ENCODE measurements at places on chromosomes 5 and 9.
A peak's percentile ranks its signal among the peaks of the same experiment; 100 is the strongest.

DNA sequence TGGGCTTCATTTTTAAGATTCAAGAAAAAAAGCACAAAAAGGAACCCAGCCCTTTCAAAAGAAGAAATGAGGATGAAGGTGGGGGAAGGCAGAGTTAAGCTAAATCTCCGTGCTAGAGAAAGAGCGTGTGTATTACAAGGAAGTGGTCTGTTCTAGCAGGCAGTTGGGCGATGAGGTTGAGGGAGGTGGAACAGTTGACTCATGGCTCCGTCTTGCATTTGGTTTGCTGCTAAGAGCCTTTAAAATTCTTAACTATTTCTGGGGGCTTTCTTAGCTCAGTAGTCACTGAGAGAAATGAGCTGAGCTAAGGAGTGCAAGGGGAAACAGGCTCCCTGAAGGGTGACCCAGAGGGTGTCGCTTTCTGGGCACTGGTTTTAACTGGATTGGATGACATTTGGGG is 117.4 kb downstream of the GCNT1 start:
- DNase-seq, result no peak

DNA sequence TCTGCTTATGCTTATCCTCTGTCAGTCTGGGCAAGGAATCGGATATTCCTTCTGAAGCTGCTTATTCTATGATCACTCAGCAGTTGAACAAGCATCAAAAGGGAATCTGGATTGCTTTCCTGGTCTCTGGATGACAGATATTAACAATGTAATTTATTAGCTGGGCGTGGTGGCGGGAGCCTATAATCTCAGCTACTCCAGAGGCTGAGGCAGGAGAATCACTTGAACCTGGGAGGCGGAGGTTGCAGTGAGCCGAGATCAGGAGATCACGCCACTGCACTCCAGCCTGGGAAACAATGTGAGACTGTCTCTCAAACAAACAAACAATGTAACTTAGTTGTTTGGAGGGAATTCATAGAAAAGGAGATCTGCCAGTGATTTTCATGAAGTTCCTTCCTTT is 45.4 kb downstream of the DMRT1 start:
- no peak for DNase-seq

DNA sequence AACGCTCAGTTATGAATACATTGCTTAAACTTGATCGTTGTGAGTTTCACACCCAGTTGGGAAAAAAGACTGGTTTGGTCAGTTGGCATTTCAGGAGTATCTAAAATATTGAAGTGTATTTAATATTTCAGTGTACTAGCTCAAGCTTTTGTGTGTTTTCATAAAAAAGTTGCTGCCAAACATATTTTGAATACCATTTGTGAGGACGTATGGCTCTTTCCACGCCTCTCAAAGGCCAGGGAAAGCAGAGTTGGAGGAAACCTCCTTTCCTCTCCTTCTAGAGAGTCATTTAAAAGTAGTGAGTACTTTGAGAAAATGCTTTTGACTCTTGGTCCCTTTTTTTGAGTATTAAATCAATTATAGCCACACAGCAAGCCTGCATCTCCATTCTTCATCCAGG is 43.2 kb upstream of the ANKRD33B start:
- DNase-seq, result no peak

GRCh38 chr9:83406921-83407320 is 131.3 kb downstream of the FRMD3 start:
- no peak for DNase-seq

GRCh38 chr5:172093965-172094364 is 87.5 kb upstream of the FBXW11 start:
- no peak for DNase-seq

GRCh38 chr5:156411185-156411613 is 84.2 kb downstream of the SGCD start:
- peak; percentile 71 for DNase-seq

GRCh38 chr5:82097-82496 is 9.9 kb upstream of the PLEKHG4B start:
- DNase-seq, result no peak

GRCh38 chr9:92763721-92764380 is 782 bp downstream of the BICD2 start:
- DNase-seq, result peak; percentile 71

DNA sequence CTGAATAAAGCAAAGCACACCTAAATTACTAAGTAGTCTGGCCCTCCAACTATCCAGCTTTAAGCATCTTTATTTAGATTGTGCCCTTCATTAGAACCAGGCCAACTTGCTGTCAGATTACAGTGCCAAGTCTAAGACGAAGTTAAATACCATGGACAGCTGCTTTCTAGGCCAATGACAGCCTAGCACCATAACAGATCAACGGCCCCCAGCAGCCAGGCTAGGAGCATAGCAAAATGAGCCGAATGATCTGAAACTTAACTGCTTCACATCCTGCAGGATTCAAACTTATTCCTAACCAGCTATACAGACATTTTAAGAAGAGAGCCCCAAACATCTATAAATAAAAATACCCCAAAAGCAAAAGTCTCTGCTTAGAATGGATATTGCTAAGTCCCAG is 6.8 kb downstream of the SLC24A2 start:
- DNase-seq, result no peak

DNA sequence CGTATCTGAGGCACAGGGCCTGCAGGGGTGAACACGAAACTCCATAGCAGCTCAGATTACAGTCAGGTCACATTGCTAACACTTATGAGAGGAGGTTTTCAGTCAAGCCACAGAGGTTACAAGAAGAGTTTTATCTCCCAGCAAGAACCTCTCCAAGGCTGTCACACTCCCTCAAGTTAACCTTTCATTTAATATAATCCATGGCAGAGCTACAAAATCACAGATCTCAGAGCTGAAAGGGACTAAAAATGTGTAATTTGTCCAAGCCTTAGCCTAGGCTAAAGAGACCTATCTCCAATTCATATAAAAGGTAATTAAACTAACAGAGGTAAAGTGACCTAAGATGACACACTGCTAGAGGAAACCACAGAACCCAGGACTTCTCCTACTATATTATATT is 57.2 kb downstream of the MLANA start:
- DNase-seq, result no peak

DNA sequence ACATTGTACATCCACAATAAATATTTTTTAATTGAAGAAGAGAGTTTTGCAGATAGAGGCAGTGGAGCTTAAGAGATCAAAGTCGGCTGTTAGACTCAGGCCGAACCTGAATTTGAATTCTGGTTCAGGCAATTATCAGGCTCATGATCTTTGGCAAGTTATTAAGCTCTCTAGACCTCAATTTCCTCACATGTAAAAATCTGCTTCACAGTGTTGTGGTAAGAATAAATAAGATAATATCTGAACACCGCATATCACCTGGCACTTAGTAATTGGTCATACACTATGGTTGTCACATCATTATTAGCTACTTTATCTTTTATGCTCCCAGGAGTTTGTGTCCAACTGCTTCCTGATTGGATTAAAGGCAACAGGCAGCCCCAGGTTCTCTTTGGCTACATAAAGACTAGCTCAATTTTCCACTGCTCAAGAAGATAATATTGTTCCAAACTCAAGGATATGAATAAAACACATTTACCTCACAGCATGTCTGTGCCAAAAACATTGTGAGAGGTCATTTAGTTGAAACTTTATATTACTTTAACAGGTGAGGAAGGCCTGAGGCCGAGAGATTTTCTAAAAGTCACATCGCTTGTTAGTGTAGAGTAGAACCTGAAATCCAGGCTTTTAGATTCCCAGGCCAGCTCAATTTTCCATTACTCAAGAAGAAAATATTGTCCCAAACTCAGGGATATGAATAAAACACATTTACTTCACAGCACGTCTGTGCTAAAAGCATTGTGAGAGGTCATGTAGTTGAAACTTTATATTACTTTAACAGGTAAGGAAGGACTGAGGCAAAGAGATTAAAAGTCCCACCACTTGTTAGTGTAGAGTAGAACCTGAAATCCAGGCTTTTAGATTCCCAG is 289.2 kb upstream of the PTGER4 start:
- DNase-seq, result no peak

DNA sequence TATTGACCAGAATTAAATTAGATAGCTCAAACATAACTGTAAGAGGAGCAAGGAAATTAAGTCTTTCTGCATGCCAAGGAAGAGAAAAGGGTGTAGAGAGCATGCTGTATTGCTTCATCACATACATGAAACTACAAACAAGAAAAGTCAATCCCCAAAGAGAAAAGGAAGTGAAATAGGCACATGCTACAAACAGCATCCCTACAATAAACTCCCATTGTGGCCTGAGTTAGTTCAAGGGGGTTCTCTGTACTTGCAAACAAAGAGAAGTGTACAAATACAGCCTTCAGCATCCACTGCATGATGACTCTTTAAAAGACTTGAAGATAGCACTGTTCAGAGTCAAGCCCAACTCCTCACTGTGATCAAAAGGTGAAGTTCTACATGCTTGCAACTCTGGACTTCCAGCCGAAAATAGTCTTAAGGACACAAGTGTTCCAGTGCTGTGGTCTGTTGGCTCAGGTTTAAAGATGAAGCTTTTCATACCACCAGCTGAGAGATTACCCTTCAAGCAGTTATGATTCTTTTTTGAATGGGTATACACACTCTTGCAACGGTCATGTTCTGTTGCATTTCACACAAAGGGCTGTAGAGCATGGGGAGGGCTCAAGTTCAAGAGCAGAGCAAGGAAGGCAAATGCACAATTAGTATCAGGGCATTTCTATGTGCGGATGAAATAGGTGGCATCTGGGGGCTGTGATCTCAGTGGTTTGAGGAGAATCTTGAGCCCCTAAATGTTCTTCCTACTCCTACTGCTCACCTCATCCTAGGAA is 534.5 kb downstream of the EBF1 start:
- no peak for DNase-seq

- DNase-seq, result no peak
Observed at GRCh38 chr5:14082973-14083372, 60.2 kb upstream of the TRIO start.

DNA sequence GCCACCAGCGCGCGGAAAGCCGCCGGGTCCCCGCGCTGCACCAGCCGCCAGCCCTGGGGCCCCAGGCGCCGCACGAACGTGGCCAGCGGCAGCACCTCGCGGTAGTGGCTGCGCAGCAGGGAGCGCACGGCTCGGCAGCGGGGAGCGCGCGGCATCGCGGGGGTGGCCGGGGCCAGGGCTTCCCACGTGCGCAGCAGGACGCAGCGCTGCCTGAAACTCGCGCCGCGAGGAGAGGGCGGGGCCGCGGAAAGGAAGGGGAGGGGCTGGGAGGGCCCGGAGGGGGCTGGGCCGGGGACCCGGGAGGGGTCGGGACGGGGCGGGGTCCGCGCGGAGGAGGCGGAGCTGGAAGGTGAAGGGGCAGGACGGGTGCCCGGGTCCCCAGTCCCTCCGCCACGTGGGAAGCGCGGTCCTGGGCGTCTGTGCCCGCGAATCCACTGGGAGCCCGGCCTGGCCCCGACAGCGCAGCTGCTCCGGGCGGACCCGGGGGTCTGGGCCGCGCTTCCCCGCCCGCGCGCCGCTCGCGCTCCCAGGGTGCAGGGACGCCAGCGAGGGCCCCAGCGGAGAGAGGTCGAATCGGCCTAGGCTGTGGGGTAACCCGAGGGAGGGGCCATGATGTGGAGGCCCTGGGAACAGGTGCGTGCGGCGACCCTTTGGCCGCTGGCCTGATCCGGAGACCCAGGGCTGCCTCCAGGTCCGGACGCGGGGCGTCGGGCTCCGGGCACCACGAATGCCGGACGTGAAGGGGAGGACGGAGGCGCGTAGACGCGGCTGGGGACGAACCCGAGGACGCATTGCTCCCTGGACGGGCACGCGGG is at the start of gene TERT:
Gene TERT, minus strand, starts transcription at position 234 of the 815 bp plus-strand sequence. Its CDS starts 79 bp downstream, at position 155.
- DNase-seq, result no peak

- no peak for DNase-seq
Observed at GRCh38 chr5:83115816-83116215, 38.5 kb downstream of the XRCC4 start.

DNA sequence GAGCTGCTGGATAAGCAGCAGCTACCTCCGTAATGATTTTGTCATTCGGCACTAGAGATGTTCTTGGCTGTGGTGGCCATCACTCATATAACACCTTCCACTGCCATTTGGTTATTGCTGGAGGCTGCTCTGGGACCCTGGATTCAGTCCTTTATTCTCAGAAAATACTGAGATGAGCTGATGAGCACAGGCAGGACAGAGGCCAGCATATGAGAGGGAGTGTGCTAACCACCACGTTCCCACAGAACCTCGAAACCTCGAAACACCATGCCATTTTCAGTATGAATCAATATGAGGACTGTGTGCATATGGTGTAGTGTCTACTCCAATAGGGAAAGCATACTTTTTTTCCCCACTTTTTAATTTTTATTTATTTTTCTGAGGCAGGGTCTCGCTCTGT is 56.6 kb downstream of the ADAM19 start:
- DNase-seq, result no peak

- DNase-seq, result no peak
Observed at GRCh38 chr5:98321361-98321760, 452.1 kb upstream of the RGMB start.

GRCh38 chr5:175895686-175896102 is 24.3 kb downstream of the CPLX2 start:
- DNase-seq, result no peak

DNA sequence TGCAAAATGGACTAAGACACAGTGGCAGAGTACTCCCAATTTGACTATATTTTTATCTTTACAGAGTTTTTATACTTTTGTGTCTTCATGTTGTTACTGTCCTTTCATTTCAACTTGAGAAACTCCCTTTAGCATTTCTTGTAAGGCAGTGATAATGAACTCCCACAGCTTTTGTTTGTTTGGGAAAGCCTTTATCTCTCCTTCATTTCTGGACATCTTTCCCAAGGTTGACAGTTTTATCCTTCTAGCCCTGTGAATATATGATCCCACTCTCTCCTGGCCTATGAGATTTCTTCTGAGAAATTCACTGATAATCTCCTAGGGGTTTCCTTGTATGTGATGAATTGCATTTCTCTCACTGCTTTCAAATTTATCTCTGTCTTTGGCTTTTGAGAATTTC is 9.2 kb upstream of the SARDH start:
- DNase-seq, result no peak

DNA sequence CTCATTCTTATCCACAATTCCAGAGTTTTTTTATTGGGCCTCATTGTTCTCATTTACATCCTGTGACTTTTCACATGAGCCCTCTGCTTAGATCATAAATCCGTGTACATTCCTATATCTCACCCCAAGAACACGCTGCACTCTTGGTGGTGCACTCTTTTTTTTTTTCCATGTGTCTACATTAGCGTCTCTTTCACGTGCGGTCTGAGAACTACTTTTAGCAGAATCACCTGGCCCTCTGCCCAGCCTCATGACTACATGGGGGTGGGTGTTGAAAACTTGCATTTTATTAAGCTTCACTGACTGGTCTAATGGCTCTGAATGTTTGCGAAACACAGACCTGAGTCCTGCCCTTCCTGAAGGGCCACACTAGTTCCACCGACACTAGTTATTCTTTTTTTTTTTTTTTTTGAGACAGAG is 18.6 kb downstream of the C9orf57 start:
- peak; percentile 87 for DNase-seq

GRCh38 chr9:129679537-129679936 is 14.1 kb downstream of the PRRX2 start:
- no peak for DNase-seq

GRCh38 chr9:27659001-27659400 is 85.7 kb upstream of the C9orf72 start:
- DNase-seq, result no peak

GRCh38 chr9:98049288-98050072 is 7.1 kb upstream of the NANS start:
- no peak for DNase-seq
